ENCODE measurements at places on chromosomes 16 and 17.

DNA sequence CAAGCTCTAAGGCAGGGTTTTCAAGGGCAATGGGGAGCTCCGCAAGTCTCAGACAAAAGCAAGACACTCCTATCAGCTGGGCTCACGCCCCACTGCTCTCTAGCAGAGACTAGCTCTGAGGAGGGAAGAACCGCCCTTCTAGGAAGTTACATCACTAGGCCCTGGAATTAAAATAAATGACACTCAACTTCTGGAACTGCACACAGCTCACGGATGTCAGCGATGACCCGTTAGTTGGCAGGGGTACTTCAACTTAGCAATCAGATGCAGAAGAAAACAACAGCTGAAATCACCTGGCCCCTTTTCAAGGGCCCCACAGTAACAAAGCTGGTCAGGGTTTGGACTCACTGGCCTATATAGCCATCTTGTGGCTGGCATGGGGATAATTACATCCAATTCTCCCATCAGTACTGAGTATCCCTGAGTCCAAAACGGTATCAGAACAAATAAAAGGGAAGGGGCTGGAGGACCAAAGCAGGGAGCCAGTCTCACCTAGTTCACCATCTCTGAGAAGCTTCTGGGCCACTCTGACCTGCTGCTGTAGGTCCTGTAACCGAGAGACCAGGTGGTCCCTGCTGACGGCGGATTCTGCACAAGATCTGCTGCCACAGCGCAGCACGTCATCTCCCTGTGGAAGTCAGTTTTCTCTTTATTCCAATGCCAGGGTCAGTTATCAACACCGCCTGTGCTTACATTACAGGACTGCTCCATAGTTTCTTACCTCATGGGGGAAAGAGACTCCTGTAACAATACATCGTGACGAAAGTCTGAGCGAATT is 22.2 kb downstream of the SERPINF1 start:
- DNase-seq = peak; percentile 89

DNA sequence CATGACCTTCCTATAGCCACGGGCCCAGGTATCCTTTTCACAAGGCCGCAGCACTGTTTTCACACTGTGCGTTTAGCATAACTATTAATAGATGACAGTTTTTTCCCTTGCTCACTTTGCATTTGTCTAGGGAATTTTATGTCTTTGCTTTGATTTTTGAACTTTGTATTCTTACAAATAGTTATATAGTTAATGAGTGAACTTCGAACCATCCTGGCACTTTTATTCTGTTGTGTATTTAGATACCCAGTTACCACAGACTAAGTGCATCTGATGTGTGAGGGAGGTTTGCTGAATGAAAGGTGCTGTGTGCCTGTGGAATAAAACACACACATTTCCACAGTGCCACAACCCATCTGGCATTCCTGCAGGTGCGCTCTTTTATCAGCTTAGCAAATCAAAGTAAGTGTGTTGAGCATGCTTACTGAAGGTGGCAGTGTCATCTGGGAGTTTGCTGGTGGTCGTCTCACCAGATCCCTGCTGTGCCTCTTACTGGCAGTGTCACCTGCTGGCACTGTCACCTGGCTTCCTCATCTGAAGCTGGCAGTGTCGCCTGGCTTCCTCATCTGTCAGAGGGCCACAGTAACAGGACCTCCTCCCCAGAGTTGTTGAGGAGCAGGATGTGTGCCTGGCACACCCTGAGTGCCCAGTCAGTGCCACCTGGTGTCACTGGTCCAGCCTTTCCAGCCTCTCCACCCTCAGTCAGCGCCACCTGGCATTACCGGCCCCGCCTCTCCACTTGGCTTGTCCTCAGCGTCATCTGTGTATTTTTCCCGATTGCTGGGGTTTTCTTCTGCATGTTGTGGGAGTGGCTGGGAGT is 37.6 kb downstream of the USP10 start:
- peak; percentile 31 for DNase-seq

DNA sequence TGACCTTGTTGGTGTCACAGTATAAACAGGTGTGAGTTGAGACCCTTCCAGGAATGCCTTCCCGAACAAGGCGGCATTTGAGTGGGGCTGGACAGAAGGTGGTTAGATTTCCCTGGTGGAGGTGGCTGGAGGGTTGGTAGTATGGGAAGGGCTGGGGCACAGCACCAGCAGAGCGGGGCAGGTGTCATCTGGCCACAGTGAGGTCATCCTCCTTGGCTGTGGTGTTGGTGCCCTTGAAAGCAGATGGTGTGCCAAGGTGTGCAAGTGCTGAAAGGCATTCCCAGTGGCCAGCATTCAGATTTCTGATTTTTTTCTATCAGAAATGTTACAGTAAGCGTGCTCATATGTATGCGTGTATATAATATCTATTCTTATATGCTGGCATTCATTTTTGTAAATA is 126.6 kb downstream of the LAT start:
- DNase-seq = no peak

DNA sequence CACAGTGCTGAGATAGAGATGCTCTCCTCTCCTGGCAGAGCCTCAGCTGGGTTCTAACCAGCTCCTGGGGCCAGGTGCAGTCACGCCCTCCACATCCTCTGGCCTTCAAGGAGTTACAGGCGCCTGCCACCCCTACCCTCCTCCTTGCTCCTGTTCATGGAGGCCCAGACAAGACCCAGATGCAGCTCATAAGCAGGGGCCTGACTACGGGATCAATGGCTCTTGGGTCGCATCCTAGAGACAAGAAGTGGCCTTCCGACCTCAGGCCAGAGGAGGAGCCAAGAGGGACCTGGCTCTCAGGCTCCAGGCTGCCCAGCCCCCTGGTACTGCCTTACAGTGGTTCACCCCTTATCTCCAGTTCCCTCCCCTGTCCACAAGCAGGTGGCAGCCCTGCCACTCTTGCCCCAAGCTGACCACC is 23.0 kb downstream of the ARHGAP27 start:
- no peak for DNase-seq

- no peak for DNase-seq
Observed at GRCh38 chr16:77555791-77556190, 121.0 kb upstream of the ADAMTS18 start.

DNA sequence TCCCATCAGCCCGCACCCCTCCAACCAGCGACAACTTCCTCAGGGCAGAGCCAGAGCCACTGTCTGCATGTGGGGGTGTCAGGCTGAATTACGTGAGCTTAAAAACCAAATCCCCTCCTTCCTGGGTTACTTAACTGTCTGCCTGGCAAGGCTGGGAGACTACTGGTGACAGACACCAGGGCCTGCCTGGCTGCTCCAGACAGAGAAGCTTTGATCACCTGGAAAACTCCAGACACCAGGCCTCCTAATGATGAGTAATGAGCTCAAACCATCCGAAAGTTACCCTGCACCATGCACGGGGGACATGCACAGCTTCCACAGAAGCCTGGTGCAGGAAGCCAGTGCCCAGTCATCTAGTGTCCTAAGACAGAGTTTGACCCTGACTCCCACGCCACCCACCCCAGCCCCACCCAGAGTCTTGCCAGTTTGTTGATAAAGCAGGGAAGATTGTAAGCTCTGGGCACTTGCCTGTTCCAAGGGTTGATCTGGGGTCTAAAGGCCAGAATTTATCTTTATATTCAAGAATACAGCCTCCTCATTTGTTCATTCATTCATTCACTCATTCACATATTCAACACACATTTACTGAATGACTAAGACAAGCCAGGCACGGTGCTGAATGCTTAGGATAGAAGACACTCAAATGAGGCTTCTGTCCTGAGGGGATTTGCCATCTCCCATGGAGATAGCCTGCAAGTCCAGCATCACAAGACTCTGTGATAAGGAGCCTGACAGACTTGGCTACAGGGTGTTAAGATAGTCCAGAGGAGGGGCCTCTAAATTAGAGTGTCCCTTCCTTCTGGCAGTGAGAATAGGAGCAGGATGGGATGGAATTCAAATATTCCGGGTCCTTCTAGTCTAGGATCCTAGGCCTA is 7.2 kb upstream of the CCDC182 start:
- peak; percentile 64 for DNase-seq

GRCh38 chr17:45580924-45581323 is 90.4 kb upstream of the PLEKHM1 start:
- no peak for DNase-seq

DNA sequence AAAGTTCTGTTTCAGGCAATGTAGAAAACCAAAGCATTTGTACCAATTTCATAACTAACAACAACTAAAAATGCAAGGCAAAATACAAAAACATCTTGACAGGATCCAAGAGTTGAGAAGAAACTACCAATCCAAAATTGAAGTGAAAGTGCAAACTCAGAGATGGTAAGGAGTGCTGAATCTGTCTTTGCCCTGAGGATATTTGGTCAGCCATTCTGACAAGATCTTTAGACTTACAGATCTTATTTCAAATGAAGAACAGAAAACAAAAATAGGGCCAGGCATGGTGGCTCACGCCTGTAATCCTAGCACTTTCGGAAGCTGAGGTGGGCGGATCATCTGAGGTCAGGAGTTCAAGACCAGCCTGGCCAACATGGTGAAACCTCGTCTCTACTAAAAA is 412.8 kb downstream of the ZFHX3 start:
- DNase-seq = no peak

DNA sequence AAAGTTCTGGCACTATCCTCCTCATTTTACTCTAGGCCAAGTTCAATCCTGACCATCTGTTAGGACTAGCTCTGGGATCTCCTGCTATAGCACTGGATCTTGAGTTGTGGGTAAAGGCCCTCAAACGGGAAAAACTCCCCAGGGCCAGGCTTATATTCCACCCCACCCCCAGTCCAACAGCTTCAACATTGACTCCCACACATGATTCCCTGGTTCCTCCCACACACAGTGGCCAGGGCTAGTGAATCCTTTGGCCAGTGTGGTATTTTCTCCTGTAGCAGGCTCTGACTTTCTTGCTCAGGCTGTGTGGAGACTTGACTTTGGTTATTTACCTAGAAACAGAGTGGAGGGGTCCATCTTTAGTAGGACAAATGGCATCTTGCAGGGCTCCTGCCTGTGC is 10.3 kb upstream of the AKAP10 start:
- no peak for DNase-seq

GRCh38 chr16:73037331-73037745 is 10.6 kb downstream of the ZFHX3 start:
- DNase-seq = no peak

DNA sequence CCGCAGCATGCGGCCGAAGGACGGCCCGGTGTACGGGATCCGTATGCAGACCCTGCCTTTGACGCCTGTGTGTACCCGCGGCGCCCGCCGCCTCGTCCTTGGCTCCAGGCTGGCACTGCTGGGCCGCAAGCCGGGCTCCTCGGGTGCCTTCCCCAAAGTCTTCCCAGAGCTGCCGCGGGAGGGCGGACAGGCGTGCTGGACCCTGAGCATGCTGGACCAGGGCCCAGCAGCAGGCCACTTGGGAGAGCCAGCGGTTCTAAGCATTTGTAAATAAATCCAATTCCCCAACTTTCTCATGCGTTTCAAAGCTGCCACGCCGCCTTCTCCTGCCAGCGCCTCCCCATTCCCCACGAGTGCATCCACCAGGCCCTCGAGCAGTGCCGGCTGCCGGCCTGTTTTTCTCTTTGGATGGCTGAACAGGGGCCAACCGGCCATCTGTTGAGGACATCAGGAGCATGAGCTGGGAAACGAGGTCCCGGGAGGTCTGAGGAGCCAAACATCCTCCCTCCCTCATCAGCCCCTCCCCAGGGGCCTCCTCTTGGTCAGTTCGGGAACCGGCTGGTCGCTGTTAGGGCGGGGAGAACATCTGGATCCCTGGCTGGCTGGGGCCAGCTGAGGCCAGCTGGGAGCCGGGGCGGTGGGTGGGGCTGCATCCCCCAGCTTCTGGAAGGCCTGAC is 20.5 kb upstream of the PABPN1L start:
- DNase-seq = no peak

GRCh38 chr17:51997723-51998122 is 160.8 kb downstream of the CA10 start:
- DNase-seq = no peak

- peak; percentile 76 for DNase-seq
Observed at GRCh38 chr16:23803591-23804123, 32.1 kb upstream of the PRKCB start.

DNA sequence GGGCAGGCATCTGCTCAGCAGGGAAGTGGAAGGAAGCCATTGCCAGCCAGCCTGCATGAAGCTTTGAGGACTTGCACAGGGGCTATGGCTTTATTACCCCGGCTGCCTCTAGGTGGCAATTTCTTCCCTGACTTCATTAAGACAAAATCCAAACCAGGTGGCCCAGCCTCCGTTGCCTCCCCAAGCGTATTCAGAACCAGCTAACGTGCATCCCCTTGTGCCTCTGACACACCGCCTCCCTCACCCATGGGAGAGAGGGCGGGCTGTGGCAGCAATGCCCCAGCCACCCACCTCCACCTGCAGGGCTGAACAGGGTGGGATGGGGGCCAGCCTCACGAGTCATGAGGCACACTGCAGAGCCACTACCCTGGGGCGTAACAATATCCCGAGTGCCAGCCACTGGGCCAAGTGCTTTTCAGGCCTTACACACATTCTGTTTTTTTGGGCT is 6.8 kb downstream of the KIFC3 start:
- peak; percentile 58 for DNase-seq

DNA sequence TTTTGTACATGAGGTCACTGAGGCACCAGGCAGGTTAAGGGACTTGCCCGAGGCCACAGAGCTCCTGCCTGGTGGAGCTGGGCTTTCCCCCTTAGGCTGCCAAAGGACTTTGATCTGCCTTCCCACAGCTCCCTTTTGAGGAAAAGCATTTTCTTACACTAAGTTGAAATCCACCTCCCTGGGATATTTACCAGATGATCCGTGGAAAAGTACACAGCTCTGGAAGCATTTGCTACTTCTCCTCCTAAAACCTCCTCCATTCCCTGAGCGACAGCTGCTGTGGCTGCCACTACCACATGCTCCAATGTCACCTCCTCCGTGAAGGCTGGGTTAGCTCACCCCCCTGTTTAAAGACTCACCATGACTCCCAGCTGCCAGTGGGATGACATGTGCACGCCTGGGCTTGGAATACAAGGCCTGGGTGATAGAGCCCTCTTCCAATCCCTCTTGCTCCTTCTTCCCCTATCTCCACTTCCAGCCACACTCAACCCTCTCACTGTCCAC is 1.2 kb upstream of the MPRIP start:
- no peak for DNase-seq

GRCh38 chr16:11126399-11127054 is 129.5 kb downstream of the SOCS1 start:
- no peak for DNase-seq

- DNase-seq = peak; percentile 63
Observed at GRCh38 chr16:73159296-73159695, 111.4 kb upstream of the ZFHX3 start.

DNA sequence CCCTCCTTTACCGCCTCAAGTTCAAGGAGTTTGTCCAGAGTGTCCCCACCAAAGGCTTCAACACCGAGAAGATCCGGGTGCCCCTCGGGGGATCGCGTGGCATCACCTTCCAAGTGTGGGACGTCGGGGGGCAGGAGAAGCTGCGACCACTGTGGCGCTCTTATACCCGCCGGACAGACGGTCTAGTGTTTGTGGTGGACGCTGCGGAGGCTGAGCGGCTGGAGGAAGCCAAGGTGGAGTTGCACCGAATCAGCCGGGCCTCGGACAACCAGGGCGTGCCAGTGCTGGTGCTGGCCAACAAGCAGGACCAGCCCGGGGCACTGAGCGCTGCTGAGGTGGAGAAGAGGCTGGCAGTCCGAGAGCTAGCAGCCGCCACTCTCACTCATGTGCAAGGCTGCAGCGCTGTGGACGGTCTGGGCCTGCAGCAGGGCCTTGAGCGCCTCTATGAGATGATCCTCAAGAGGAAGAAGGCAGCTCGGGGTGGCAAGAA is 1.1 kb downstream of the ARL4D start:
- no peak for DNase-seq

GRCh38 chr17:62093188-62094155 is 28.4 kb upstream of the MED13 start:
- DNase-seq = peak; percentile 34

- no peak for DNase-seq
Observed at GRCh38 chr17:49431743-49432142, 17.1 kb upstream of the PHB1 start.

All from suppressor macrophage (primary cell).